ENCODE measurements at places on chromosomes 5 and 9.
A peak's percentile ranks its signal among the peaks of the same experiment; 100 is the strongest.

- no peaks in the 10 kb centered on the region for H3K36me3 ChIP-seq
- peak; percentile 56 for DNase-seq
- no peak overlapping the region for H3K27ac ChIP-seq
- no peak overlapping the region for H3K4me3 ChIP-seq
- peaks cover 3% of the 10 kb centered on the region for H3K4me1 ChIP-seq
- no peaks in the 10 kb centered on the region for H3K27me3 ChIP-seq
These were observed 14.9 kb upstream of the FGFR4 start for GRCh38 chr5:177071666-177072385.

DNA sequence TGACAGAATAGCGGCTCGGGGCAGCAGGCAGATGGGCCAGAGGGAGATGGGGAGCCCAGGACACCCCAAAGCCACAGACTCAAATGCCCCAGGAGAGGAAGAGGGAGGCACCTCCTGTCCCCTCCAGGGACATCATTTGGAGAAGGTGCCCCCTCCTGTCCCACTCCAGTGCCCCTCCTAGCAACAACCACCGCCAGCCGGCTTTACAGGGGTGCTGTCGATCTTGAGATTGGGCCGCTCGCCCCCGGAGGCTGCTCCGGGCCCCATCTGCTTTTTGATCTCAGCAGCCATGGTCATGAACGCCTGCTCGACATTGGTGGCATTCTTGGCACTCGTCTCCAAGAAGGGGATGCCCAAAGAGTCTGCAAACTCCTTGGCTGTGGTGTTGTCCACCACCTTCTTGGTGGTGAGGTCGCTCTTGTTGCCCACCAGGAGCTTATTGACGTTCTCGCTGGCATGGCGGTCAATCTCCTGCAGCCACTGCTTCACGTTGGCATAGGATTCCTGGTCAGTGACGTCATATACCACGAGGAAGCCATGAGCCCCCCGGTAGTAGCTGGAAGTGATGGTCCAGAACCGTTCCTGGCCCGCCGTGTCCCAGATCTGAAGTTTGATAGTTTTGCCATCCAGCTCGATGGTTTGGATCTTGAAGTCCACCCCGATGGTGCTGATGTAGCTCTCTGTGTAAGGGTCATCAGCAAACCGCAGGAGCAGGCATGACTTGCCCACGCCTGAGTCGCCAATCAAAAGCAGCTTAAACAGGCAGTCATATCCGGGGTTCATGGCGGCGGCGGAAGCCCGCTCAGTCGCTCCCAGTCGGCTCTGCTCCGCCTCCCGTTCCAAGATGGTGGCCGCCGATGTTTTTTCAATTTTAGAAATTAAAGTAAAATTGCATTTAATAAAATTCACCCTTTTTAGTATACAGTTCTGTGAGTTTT is 14.0 kb upstream of the FRMPD1 start:
- peaks cover 10% of the 10 kb centered on the region for H3K27me3 ChIP-seq

- DNase-seq = no peak
- H3K27me3 ChIP-seq = no peaks in the 10 kb centered on the region
- no peak overlapping the region for H3K4me3 ChIP-seq
- H3K27ac ChIP-seq = peak overlapping the region; percentile 74
- H3K36me3 ChIP-seq = no peaks in the 10 kb centered on the region
These were observed 62.4 kb downstream of the NR3C1 start for GRCh38 chr5:143340891-143341685.

DNA sequence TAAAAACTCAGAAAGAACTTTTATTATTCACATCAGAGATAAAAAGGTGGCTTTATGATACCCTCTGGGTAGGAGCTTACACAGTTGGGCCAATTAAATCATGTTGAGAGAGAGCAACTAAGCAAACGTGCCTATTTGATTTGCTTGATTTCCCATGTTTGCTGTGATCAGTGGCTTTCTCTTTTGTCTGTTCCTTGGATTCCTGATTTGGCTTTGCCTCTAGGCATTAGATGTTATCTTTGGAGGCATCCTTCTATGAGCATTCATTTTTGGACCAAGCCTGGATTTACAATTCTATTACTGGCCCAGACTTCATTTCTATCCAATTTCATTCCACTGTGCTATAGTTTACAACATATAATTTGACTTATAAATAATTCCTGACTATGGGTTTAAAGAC is 35.9 kb downstream of the VCAN start:
- H3K4me3 ChIP-seq = no peak overlapping the region
- peaks cover 12% of the 10 kb centered on the region for H3K4me1 ChIP-seq
- no peaks in the 10 kb centered on the region for H3K36me3 ChIP-seq
- H3K27me3 ChIP-seq = no peaks in the 10 kb centered on the region

- no peak overlapping the region for H3K27ac ChIP-seq
- no peaks in the 10 kb centered on the region for H3K27me3 ChIP-seq
- no peak overlapping the region for H3K4me3 ChIP-seq
- DNase-seq = peak; percentile 90
These were observed 11.6 kb upstream of the RAB14 start for GRCh38 chr9:121213136-121213806.

DNA sequence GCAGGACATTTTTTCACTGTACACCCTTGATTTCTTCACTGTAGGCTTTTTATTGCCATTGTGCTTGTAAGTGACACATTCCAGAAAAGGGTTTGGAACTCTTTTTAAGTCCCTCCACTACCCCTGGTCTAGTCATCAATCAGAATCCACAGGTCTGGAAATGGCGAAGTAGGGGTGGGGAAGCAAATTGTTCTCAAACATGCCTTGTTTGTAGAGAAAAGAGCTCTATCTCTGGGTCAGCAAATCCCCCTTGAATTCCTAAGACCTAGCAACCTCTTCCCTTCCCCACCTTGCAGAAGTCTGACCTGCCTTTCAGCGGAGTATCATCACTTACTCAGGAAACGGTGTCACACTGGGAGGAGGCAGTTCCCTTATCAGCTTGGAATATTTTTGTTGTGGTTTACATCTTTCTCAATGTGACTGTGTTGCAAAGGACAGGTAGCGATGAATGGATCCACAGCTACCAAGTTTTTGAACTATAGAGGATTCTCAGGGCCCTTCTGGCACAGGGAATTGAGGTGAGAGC is 3.2 kb downstream of the SH3RF2 start:
- H3K4me3 ChIP-seq = no peak overlapping the region
- H3K4me1 ChIP-seq = peaks cover 27% of the 10 kb centered on the region
- no peak overlapping the region for H3K27ac ChIP-seq
- H3K27me3 ChIP-seq = peaks cover 13% of the 10 kb centered on the region
- no peak for DNase-seq
